NCI-H2171 treated with DMSO at 0.1 percent for 48 hours (cell line): ENCODE measurements at places on chromosomes 4 and X.

DNA sequence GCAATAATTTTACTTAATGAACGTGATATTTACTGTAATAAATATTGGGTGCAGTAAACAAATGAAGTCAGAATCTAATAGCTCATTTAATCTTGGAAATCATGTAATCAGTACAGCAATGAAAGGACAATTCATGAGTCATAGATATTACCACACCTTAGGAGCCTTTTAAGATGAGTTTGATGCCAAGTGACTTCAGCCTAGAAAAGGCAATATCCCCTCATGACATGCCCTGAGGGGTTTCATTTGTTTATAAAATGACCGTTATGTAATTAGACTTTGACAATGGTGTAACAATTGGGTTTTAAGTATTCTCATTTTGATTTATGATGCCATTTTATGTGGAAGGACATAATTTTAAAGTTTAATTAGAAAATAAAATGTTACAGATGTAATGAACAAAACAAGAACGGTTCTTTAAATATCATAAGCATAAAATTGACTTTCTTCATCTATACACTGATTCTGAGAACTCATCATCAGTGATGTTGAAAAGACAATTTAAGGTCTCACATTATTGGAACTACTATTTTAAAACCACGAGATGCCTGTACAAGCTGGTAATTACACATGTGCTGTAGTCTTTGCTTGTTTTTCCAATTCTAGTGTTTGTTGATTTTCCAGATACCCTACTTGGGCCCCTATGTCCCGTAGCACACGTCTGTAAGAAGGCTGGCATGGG is 5.0 kb downstream of the FGF2 start:
- DNase-seq, result no peak

DNA sequence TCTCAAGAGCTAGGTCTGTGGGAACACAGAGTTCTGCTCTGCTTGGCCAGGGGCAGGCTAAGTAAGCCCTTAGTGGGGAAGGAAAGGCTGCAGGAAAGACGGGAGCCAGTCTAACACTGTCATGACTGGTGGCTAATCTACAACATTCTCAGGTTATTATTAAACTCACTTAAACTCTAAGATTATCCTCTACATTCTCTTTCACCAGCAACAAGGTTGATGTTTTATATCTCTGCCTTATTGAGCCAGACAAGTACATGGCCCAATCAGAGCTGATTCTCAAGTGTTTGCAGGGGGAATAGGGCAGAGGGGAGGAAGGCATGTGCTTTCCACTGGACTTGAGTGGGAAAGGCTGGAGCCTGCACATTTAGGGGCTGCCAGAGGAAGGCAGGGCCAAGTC is 50.9 kb upstream of the FAM241A start:
- DNase-seq, result no peak

DNA sequence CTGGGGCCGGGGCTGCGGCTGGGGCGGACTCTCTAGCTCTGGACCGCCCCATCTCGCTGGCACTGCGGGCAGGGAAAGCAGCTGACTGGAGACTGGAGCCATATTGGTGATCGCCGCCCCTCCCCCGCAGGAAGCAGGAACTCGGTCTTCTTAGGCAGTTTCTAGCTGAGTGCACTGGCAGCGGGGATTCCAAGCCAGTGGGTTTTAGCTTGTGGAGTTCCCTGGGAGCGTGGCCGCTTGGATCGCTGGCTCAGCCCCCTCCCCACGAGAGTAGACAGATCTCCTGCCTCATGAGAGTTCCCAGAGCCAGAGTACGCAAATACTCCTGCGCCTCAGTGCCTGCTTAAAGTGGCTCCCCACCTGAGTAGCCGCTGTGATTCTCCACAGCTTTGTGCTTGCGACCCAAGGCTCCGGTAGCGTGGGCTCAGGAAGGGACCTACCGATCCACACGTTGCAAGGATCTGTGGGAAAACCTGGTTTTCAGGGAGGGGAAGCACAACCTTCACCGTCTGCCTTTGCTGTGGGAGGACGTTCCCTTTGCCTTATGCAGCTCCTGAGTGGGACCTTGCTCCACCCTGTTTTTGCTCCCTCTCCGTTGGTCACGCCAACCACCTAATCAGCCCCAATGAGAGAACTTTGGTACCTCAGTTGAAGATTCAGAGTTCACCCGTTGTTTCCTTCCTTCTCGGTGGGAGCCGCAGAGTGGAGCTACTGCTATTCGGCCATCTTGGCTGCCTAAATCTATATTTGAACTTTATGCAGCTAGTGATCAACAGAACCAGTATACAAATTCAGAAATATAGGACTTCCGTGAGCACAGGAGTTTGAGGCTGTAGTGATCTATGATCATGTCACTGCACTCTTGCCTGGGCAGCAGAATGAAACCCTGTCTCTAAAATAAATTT is 803.9 kb upstream of the PCDH10 start:
- no peak for DNase-seq

DNA sequence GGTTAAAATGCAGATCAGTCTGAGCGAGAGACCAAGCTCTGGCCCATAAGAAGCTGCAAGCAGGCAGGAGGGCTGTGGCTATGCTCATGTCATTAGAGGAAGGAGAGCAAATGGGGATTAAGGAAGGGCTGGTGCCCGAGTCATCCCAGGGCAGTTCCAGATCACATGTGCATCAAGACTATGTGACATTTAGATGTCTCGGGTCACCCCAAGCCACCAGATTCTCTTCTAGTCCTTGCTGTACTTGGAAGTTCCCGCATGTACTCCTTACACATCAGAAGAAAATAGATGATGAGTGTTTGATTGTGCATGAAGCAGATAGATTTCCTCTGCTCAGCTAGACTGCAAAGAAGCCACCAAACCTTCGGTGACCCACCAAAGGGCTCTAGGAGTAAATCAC is 42.1 kb upstream of the KLHL34 start:
- no peak for DNase-seq

- no peak for DNase-seq
Measured at GRCh38 chr4:152259866-152260265, 276.0 kb downstream of the FBXW7 start.

- DNase-seq, result peak; percentile 27
Measured at GRCh38 chr4:182449930-182450439, 206.8 kb downstream of the TENM3 start.

DNA sequence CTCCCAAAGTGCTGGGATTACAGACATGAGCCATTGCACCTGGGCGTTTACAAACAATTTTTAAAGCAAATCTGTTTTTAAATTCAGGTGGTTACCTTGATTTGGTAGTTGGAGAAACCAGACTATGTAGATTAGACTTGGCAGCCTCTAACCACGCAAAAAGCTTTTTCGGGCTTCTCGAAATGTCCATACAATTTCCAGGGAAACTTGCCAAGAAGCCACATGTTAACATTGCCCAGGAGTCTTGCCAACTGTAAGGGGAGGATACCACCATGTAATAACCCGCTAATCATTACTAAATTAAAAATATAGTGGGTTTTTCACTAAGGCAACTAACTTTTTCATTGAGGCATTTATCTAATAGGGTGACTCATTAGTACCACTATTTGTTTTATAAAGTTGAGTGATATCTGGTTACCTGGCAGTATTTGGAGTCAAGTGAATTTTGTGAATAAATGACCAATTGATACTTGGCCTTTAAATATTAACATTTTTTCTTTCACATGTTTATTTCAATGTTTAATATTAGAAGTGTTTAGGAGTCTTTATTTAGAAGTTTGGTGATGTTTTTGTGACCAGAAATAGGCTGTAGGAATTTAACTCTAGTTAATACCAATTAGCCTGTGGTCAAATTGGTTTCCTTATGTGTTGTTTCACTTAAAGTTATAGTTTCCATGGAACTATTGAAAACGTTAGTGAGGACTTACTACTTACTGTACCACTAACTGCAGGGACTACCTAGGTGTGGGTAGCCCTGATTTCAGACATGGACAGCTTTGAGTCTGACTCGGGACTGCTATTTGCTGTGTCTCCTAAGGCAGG is 61.3 kb downstream of the CLDN34 start:
- DNase-seq, result no peak

GRCh38 chr4:166655231-166655630 is 579.1 kb downstream of the SPOCK3 start:
- no peak for DNase-seq

DNA sequence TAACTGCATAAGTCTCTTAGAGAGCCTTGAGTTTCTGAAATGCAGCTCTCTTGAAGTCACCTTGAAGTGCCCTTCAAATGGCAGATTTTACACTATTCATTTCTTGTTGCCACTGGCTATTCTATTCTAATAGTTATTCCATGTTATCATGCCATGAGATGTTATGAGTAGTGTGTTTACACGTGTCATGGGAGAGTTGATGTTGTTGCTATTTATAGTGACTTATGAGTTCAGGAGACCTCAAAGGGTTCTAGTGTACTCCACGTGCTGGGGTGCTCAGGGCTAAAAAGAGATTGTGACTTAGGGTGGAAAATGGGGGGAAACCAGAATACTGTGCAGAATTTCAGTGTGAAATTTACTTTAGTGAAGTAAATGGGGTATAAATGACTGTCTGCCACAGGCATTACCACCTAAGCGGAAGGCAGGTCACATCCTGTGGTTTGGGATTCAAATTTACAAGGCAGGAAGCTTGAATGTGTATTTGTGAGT is 77.1 kb upstream of the SLC4A4 start:
- no peak for DNase-seq

DNA sequence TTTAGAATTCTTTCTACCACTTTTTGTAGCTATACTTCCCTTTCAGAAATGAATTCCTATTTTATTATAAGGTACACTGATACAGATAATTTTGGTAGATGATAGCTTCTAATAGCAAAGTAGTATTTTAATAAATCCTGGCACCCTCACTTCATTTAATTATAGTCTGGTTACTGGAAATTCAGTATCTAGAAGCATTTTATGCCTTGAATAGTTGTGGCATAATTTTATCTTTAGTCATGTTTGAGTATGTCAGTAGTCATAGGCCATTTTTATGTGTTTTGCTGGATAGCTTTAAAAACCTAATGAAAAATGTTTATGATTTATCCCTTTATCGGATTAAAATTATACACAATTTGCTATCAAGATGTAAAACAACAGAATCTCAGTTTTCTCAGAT is 92.3 kb downstream of the DIAPH2 start:
- no peak for DNase-seq

DNA sequence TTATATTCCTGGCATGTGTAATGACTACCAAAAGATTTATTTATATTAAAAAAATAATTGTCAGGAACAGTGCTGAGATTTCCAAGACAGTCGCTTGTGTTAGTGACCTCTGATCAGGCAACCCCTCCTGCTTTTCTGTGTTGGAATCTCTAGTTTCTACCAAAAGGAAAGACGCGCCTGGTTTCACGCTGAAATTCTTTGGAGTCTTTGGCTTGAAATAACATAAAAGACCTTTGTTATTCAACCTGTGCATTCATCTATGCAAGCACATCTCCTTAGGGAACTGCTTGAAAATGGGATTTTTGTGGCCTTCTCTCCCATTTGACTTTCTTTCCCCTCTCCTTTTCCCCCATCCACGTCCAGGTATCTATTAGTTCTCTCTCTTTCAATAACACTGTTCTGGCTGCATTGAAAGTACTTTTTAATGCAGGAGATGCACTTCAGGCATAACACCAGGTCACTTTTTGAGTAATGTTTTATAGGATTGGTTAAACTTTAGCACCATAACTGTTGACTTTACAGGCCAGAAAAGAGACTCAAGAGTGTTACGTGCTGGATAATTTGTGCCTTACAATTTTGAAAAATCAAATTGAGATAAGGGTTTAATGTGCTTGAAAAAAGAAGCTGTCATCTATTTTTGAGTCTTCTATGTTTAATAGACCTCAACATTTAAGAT is 172.7 kb downstream of the GPAT3 start:
- DNase-seq, result no peak

DNA sequence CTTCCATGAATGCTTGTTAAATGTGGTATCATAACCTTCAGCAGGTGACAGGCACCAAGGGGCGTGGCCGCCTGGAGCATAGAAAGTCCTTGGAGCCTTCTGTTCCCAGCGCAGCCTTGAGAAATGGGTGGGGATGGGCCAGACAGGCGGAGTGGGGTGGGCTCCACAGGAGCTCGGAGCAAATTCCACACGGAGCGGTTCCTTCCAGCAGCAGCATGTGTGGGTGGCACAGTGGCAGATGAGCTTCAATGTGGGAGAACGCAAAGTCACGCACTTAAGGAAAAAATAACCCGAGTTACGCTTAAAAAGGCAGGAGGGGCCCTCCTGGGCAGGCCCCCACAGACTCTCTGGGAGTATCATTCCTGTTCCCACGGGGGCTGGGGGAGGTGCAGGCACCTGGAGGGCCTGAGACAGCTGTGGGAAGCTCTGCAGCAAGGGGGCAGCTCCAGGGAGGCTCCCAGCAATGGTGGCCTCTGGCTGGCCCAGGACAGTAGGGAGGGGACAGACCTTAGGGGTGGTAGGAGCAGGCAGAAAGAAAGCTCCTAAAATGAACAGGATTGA is 15.3 kb downstream of the TMEM271 start:
- no peak for DNase-seq

- DNase-seq, result peak; percentile 13
Measured at GRCh38 chrX:67545893-67546495, 2.2 kb downstream of the AR start.

DNA sequence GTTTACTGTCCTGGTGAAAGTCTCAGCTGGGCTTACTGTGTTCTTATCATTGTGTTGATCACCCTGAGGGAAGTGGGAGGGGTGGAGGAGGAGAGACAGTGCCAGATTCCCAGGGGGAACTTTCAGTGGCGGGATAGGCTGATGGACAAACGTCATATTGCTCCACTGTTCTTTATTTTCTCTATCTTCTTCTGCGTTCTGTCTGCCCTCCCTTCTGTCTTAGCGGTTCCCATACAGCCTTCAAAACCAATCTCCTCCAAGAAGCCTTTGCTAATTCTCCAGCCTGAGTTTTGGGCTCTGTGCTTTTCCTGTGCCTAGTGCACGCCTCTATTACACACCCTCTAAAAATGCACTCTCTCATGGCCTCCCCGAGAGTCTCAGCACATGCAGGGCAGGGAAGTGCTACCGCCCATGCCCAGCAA is 448.7 kb upstream of the FAT1 start:
- no peak for DNase-seq

DNA sequence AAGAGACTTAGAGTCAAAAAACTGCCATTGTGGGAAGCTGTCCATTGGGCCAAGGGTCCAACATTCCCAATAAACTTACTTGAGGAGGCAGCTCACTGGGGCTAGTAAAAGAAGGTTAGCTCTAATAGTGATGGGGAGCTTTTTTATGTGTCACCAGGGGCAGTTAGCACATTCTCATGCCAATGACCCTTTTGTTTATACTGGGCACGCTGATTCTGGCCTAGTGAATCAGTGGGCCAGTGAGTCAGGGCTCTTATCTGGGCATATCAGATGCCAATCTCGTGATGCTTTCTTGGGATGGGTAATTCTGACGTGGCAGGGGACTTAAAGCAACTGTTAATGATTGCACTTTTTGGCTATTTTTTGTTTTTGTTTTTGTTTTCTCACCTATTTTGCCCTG is 27.8 kb downstream of the TCEAL1 start:
- no peak for DNase-seq
